Activated CD8-positive, alpha-beta T cell treated with anti-CD3 and anti-CD28 coated beads, Interleukin-2, amount 10 ng/mL, durations not matched to agents 7 days and 5 days (primary cell): ENCODE measurements at places on chromosomes 7 and 10. TPM values are rescaled to one million over a fixed set of nuclear protein-coding genes. Genes with fewer than 3 reads are reported as not detected.
A peak's percentile ranks its signal among the peaks of the same experiment; 100 is the strongest.

Gene HTR5A
- not detected for total RNA-seq

DNA sequence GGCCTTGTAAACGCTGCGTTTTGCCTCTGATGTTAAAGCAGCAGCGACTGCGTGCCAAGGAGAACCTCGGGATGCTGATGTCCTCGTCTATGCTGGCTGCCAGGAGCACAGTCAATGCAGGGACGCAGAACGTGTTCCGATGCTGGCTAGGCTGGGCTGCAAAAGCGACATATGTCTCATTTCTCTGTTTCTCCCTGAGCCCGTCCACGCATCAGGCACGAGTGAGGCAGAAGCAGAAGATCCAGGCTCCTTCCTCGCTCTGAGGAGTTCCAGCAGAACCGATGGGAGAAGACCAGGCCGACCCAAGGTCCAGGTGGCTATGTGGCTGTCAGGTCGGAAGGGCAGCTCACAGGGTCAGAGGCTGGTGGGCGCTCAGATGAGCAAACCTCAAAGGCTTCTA, 3.7 kb upstream of the FOXL3 start:
- H3K27me3 ChIP-seq, result peaks cover 8% of the 10 kb centered on the region
- DNase-seq, result no peak
- no peaks in the 10 kb centered on the region for H3K36me3 ChIP-seq
- H3K4me3 ChIP-seq, result no peak overlapping the region

DNA sequence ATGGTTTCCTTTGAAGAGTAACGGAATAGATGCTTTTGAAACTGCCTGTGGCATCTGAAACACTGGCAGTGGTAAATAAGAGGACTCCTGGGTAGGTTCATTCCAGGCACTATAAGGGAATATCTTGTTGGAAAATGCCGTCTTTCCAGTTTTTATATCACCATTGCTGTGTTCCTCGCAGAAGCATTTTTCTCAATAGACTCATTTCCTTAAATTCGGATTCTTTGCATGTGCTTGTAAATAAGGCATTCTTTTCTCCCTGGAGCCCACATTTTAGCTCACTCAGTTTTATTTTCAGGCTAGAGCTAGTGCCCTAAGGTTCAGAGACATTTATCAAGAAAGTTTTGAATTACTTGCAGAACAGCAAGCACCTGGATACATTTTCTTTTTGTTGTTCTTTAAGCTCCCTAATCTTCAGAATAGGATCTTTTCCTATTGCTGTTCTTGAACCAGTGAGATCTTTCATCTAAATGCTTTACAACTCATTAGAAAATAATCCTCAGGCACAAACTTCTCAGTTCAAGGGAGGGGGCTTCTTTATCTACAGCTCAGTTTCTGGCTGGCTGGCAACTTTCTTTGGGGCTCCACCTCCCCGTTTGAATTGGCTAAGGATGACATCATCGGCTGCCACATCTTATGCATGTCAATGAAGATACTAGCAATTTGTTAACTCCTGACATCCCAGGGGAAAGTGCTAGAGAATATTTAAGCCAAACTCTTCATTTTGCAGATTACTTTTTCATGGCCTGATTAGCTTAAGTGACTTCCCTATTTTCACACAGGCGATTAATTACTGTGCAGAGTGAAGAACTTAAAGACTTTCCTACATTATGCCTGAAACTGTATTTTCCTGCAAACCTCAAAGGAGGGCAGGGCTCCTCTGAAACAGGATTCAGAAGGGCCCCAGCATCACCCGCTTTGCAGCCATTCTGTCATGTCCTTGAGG, 133.7 kb upstream of the RSU1 start:
- H3K27ac ChIP-seq, result no peak overlapping the region
- H3K4me1 ChIP-seq, result peaks cover 23% of the 10 kb centered on the region
- no peaks in the 10 kb centered on the region for H3K27me3 ChIP-seq
- no peak for DNase-seq

GRCh38 chr10:44962870-44963738, 3.5 kb downstream of the RASSF4 start:
- no peak overlapping the region for H3K4me3 ChIP-seq
- H3K27ac ChIP-seq, result no peak overlapping the region
- H3K4me1 ChIP-seq, result peaks cover 34% of the 10 kb centered on the region
- DNase-seq, result no peak

DNA sequence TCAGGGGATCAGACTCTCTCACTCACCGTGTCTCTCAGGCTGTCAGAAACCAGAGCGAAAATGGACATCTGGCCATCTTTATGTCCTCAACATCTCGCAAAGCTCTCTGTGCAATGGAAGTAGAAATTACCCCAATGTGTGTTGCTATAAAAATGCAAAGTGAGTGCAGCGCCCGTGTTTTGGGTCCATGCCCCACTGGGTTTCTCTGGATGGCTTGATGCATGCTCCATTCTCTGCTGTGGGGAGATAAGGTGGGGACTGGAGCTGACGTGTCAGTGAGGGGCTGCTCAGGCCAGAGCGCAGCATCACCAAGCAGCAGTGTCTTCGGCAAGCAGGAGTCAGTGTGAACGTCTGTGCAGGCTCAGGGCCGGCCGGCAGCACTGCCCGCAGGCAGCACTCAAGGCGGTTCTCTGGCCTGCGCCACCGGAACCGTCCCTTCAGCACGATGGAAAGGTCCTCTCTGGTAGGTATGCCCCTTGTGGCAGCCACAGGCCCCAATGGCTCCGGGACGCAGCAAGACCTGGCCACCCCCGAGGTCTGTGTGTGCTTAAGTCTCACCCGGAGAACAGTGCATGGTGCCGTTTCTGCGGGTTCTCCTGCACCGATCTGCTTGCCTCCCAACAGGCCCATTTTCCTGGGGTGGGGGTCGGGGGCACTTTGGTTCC, 30.2 kb downstream of the WDR86 start:
- H3K4me1 ChIP-seq, result peaks cover 12% of the 10 kb centered on the region
- DNase-seq, result no peak
- no peak overlapping the region for H3K27ac ChIP-seq
- peaks cover 17% of the 10 kb centered on the region for H3K36me3 ChIP-seq
- H3K27me3 ChIP-seq, result peaks cover 21% of the 10 kb centered on the region

- H3K27ac ChIP-seq, result no peak overlapping the region
- no peaks in the 10 kb centered on the region for H3K36me3 ChIP-seq
- DNase-seq, result no peak
Observed at GRCh38 chr10:132882069-132882951, 60.1 kb downstream of the CFAP46 start.

Gene TRIP6
- 28.6 TPM for total RNA-seq

DNA sequence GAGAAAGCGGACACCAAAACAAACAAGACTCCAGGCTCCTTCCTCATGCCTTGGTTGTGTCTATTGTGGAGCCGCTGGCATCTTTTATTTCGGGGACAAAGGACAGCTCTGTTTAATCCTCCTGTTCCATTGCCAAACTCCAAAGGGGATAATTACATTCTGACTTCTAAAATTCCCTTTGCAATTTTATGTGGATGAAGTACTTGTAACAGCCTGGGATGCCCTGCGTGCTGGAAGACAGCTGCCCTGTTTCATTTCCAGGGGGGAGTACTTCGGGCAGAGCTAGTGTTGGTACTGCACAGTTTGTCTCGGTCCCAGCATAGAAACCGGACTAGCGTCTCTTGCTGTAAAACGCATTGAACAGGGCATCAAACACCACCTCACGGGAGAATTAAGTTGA, 90.9 kb downstream of the BAMBI start:
- no peaks in the 10 kb centered on the region for H3K27me3 ChIP-seq
- H3K4me3 ChIP-seq, result no peak overlapping the region
- H3K27ac ChIP-seq, result no peak overlapping the region
- H3K36me3 ChIP-seq, result no peaks in the 10 kb centered on the region
- H3K4me1 ChIP-seq, result no peaks in the 10 kb centered on the region

DNA sequence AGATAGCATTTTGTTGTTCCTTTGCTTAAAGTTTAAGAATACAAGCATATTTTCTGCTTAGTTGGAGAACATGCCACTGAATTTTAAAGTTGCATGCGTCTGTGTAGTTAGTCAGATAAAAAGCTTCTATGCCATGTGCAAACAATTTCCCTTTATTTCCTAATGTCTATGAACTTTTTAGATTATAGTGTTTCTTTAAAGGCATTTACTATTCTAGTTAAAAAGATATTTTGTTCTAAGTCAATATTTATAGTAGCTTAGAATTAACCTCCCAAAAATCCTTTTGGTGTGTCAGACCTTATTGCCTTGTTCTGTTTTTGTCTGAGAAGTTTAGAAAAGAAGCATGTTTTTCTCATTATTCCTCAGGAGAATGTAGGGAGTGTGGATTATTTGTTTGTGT, 99.0 kb upstream of the GATA3 start:
- no peak overlapping the region for H3K4me3 ChIP-seq
- H3K36me3 ChIP-seq, result peaks cover 3% of the 10 kb centered on the region
- no peak overlapping the region for H3K27ac ChIP-seq
- H3K4me1 ChIP-seq, result peaks cover 4% of the 10 kb centered on the region
- H3K27me3 ChIP-seq, result no peaks in the 10 kb centered on the region
- DNase-seq, result no peak

- H3K27ac ChIP-seq, result no peak overlapping the region
- no peaks in the 10 kb centered on the region for H3K36me3 ChIP-seq
- H3K27me3 ChIP-seq, result no peaks in the 10 kb centered on the region
- DNase-seq, result no peak
- no peaks in the 10 kb centered on the region for H3K4me1 ChIP-seq
Observed at GRCh38 chr7:159154243-159154642, 9.6 kb upstream of the VIPR2 start.

GRCh38 chr7:135463908-135464307, 46.0 kb downstream of the CNOT4 start:
- no peak overlapping the region for H3K27ac ChIP-seq
- H3K36me3 ChIP-seq, result peaks cover 4% of the 10 kb centered on the region
- peaks cover 12% of the 10 kb centered on the region for H3K4me1 ChIP-seq
- DNase-seq, result no peak
- no peak overlapping the region for H3K4me3 ChIP-seq

- H3K4me3 ChIP-seq, result no peak overlapping the region
- H3K4me1 ChIP-seq, result no peaks in the 10 kb centered on the region
- no peak overlapping the region for H3K27ac ChIP-seq
- H3K27me3 ChIP-seq, result peaks cover 8% of the 10 kb centered on the region
- H3K36me3 ChIP-seq, result no peaks in the 10 kb centered on the region
- DNase-seq, result no peak
Observed at GRCh38 chr10:113104047-113104446, 154.0 kb downstream of the TCF7L2 start.

Gene HKDC1
- 1.4 TPM for total RNA-seq

Gene LRRC61
- 21.0 TPM for total RNA-seq

GRCh38 chr7:76000566-76000965, 6.2 kb upstream of the TMEM120A start:
- H3K27me3 ChIP-seq, result no peaks in the 10 kb centered on the region
- no peak for DNase-seq
- H3K4me1 ChIP-seq, result peaks cover 15% of the 10 kb centered on the region
- no peak overlapping the region for H3K4me3 ChIP-seq
- peaks cover 48% of the 10 kb centered on the region for H3K36me3 ChIP-seq
- no peak overlapping the region for H3K27ac ChIP-seq

Gene ODAD2
- not detected for total RNA-seq

GRCh38 chr7:131249003-131249402, 78.7 kb upstream of the MKLN1 start:
- H3K27ac ChIP-seq, result no peak overlapping the region
- no peak overlapping the region for H3K4me3 ChIP-seq
- DNase-seq, result no peak
- H3K27me3 ChIP-seq, result peaks cover 6% of the 10 kb centered on the region
- H3K4me1 ChIP-seq, result no peaks in the 10 kb centered on the region

Gene ZNF488
- not detected for total RNA-seq

DNA sequence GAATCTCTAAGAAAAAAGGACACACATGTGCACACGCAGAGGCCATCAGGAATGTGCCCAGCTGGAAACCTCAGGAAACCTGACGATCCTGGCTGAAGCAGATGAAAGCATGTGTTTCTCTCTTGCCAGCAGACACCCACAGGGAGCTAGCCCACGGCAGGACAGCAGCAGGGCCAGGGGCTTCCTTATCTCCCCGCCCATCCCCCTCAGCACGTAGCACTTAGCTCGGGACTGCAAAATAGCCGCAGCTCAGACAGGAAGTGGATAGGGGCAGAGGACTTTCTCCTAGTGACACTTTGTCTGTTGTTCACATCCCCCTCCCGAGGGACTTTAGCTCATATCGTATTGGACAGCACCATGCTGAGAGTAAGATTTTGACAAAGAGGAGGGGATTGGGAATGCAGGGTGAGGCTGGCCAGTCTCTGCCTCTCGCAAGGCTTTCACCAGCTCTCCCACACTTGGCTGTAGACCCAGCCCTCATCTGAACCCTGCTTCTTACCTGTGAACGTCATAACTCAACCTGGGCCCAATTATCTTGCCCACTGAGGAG, 63.8 kb downstream of the MKI67 start:
- no peaks in the 10 kb centered on the region for H3K27me3 ChIP-seq
- peak overlapping the region; percentile 78 for H3K4me3 ChIP-seq
- H3K36me3 ChIP-seq, result peaks cover 78% of the 10 kb centered on the region
- DNase-seq, result peak; percentile 51

DNA sequence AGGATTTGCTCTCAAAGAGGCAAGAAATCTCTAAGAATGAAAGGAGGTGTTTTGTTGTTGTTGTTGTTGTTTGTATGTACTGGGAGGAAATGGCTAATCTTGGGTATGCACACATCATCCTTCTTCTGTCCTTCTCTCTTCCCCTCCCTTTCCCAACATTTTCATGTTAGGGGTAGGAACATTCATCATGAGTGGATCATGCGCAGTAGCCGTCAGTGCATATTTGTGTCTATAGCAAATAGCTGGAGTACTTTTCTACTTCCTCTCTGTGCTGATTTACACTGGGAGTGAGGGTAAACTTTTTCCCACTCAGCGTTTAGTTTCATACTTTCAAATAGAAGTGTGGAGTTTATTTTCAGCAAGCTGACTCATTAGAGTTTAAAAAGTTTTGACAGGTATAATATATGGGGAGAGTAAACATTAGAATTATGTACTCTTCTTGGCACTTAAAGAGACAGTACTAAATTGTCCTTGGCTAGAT, 80.5 kb upstream of the PRKG1 start:
- no peak overlapping the region for H3K4me3 ChIP-seq
- DNase-seq, result no peak
- no peaks in the 10 kb centered on the region for H3K4me1 ChIP-seq
- no peaks in the 10 kb centered on the region for H3K36me3 ChIP-seq

Gene STEAP4
- not detected for total RNA-seq

DNA sequence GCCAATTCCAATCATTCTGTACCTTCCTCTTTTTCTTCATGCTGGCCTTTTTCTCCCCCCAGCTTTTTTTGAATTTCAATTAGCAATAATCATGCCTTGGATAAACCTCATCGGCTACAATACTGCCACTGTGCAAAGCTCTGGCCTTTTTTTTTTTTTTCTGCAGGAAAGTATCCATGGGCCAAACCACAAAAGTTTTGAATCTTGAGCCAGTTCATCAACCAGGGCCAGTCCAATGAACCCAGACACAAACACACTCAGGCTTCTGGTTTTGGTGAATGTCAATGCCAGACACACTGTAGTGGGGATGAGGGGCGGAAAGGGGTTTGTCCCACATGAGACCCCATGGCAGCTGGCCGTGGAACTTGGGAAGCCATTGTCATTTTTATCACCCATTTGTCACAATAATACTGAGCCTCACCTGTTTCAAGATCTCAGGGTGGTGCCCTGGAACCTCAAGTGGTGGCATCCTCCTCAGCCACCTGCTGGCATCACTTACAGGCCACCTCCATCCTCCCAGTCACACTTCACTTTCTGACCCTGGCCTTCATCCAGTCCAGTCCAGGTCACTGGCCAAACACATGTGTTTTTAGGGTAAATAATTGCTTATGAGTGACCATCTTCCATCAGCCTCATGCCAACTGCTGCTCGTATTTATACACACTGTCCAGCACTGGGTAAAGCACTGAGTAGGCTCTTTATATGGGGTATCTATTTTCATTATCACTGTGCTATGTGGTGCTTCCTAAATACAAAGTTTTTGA, 40.8 kb upstream of the TSPAN33 start:
- H3K27ac ChIP-seq, result no peak overlapping the region
- H3K4me1 ChIP-seq, result no peaks in the 10 kb centered on the region
- H3K27me3 ChIP-seq, result peaks cover 4% of the 10 kb centered on the region
- H3K36me3 ChIP-seq, result no peaks in the 10 kb centered on the region
